ENCODE measurements at places on chromosomes 11 and 22.

DNA sequence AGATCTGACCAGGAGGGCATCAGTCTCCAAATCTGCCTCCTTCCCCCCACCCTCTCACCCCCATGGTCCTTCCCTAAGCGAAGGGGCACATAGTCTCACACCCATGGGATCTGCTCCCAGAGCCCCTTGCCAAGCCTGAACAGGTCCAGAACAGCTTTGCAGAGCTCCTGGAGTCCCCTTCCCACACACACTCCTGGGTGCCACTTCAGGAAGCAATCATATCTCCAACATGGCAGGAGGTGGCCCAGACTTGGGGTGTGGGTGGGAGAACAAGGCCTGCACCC, 63.0 kb downstream of the MICAL3 start:
- DNase-seq: no peak

GRCh38 chr11:26086028-26086427, 245.9 kb upstream of the ANO3 start:
- DNase-seq: no peak

- DNase-seq: no peak
Observed at GRCh38 chr22:36222887-36223450, 16.4 kb downstream of the APOL2 start.

DNA sequence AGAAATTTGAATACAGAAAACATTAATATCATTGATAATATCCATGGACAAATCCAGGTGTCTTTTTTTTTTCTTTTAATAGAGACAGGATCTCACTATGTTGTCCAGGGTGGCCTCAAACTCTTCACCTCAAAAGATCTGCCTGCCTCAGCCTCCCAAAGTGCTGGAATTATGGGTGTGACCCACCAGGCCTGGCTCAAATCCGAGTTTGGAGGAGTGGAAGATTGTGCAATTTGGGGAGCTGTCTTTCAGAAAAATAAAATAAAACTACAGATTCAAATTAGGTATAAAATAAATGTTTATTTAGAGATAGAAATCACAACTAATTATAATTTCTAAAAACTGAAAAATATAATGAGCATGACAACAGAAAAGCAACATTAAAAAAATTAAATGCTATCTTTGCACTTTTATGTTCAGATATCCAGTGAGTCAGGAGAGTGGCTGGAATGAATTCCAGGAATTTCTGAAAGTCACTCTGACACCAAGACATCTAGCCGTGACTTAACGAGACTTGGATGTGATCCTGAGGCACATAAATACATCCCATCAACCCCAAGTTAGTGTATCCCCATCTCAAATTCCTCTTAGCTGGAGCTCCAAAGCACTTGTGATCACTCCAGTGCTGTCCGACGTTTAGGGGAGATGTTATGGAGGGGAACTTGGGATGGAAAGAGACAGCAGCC, 128.6 kb upstream of the THY1 start:
- DNase-seq: no peak

- DNase-seq: no peak
Observed at GRCh38 chr11:6604081-6604626, 580 bp downstream of the ILK start.
